ENCODE measurements at places on chromosomes 2 and 18. TPM values are rescaled to one million over a fixed set of nuclear protein-coding genes. Genes with fewer than 3 reads are reported as not detected.

The ANKRD30BL gene
- not detected for total RNA-seq

The UXS1 gene
- total RNA-seq: 36.7 TPM

The SLC16A14 gene
- 3.1 TPM for total RNA-seq

The IL36G gene
- not detected for total RNA-seq

The TMEM198 gene
- 3.3 TPM for total RNA-seq

GRCh38 chr2:195543902-195544894 is 112.8 kb upstream of the SLC39A10 start:
- peaks cover 29% of the 10 kb centered on the region for H3K36me3 ChIP-seq
- peaks cover 83% of the 10 kb centered on the region for H3K4me1 ChIP-seq
- DNase-seq: no peak
- H3K4me3 ChIP-seq: peak overlapping the region; percentile 32

- peak overlapping the region; percentile 38 for H3K27ac ChIP-seq
- H3K27me3 ChIP-seq: peaks cover 4% of the 10 kb centered on the region
- H3K4me1 ChIP-seq: peaks cover 6% of the 10 kb centered on the region
Measured at GRCh38 chr2:212815453-212815852, 276.9 kb upstream of the ERBB4 start.

DNA sequence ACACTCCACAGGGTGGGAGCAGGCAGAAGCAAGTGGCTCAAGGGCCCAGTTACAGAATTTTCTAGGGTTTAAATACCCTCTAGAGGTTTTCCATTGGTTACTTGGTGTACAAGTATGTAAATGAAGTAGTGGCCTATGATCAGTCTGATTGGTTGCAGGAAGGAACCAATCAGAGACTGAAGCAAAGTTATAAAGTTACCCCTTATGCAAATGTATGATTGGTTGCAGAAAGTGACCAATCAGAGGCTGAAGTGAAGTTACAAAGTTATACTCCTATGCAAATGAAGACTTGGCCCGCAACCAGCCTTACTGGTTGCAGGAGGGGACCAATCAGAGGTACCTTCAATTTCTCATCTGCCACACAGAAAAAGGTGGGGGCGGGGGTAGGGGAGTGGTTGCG is 154.6 kb downstream of the INO80D start:
- DNase-seq: no peak
- no peaks in the 10 kb centered on the region for H3K36me3 ChIP-seq
- H3K27me3 ChIP-seq: peaks cover 28% of the 10 kb centered on the region
- no peak overlapping the region for H3K27ac ChIP-seq
- H3K4me1 ChIP-seq: peaks cover 2% of the 10 kb centered on the region

DNA sequence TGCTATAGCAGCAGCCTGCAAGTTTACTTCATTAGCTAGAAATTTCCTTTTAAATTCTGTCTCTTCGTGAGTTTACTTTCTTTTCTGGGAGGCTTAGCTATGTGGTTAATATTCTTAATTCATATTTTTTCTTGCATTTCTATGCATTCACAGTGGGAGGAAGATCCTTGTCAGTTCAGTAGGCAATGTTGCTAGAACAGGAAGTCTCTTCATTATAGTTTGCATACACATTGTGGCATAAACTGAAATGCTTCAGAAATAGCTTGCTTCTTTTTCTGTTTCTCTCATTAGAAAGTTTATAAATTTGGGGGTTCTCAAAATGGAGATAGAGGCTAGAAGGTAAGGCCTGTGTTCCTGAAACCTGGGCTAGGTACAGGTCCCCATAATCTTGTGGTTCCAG is 8.1 kb upstream of the ARHGAP15 start:
- peaks cover 4% of the 10 kb centered on the region for H3K36me3 ChIP-seq
- no peak overlapping the region for H3K27ac ChIP-seq
- H3K4me1 ChIP-seq: peaks cover 18% of the 10 kb centered on the region
- DNase-seq: no peak
- H3K27me3 ChIP-seq: no peaks in the 10 kb centered on the region

- H3K4me3 ChIP-seq: no peak overlapping the region
- H3K4me1 ChIP-seq: no peaks in the 10 kb centered on the region
- DNase-seq: no peak
Measured at GRCh38 chr18:9413576-9413975, 61.7 kb upstream of the RALBP1 start.

DNA sequence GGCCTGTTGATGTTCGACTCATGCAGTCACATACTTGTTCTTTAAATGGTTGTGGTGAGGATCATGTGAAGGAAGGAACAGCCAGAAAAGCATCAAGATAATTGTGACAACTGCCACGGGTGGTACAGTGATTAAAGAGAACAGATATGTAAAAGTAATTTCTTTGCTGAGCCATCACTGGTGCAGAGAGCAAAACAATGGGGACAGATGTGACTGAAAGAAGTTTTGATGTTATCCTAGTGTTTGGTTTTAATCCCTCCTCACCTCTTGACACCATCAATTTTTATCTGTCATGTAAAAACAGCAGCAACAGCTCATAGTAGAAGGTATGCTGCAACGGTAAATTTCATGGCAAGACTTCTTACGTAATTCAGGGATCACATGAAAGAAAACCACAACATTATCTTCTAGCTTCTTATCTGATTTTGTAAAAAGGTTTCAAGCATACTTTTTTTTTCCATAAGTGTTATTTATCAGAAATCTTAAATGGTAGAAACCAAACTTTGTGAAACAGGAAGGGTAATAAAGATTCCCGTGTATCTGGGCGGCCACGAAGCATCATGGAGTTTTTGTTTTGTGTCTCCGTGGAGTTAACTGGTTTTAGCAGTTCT is 65.2 kb downstream of the PLCL1 start:
- peaks cover 51% of the 10 kb centered on the region for H3K4me1 ChIP-seq
- peak overlapping the region; percentile 70 for H3K27ac ChIP-seq
- peak overlapping the region; percentile 61 for H3K4me3 ChIP-seq
- no peaks in the 10 kb centered on the region for H3K36me3 ChIP-seq

DNA sequence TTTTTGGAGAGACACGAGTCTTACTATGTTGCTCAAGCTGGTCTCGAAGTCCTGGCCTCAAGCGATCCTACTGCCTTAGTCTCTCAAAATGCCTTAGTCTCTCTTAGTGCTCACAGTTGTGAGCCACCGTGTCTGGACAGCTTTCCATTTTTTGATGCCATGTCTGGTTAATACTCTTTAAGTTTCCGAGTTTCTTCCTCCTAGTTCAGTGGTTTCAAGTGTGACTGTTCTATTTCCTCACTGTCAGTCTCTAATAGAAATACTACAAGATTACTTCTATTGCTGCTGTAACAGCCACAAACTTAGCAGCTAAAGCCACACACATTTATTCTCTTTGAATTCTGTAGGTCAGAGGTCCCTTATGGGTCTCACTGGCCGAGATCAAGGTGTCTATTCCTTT is 125.1 kb upstream of the MGAT5 start:
- no peak overlapping the region for H3K27ac ChIP-seq
- peaks cover 20% of the 10 kb centered on the region for H3K27me3 ChIP-seq
- no peak for DNase-seq
- peaks cover 8% of the 10 kb centered on the region for H3K36me3 ChIP-seq

DNA sequence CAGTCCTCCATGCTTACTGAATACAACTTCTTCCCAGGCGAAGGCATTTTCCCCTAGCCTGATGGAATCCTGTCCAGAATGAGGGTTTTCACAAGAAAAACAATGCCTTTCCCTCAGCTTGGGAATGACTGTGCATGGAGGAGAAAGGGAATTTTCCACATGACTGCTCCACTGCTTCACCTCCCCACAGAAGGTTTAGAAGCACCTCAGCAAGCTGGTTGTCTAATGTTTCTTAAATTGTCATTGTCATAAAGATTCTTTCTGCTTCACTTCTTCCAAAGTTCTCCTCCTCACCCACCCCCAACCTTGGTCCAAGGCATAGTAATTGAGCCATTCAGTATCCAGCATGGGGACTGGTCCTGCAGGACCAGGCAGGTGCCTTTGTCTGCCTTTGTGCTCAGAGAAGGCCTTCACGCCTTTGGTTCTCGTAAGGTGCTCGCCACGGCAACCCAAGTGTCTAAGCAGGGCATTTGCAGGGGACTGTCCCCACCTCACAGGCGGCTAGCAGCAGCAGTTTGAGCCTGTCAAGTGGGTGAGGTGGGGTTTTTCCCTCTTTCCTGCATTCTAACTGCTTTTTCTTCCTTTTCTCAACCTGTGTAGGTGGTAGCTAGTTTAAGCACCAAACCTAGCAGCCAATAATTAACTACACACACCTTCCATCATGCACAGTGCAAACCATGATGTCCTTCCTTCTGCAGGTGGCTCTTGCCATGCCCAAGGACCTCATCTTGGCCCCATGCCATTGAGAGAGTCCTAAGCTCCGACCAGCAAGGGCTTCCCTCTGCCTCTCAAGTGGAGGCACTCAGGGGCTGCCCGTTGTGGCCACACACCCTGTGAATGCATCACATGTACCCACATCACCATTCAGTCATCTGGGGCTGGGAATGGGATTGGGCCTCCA is 65.7 kb upstream of the BCL2L11 start:
- H3K27ac ChIP-seq: peak overlapping the region; percentile 80
- H3K36me3 ChIP-seq: no peaks in the 10 kb centered on the region
- no peak for DNase-seq
- H3K4me3 ChIP-seq: no peak overlapping the region
- H3K4me1 ChIP-seq: peaks cover 41% of the 10 kb centered on the region

DNA sequence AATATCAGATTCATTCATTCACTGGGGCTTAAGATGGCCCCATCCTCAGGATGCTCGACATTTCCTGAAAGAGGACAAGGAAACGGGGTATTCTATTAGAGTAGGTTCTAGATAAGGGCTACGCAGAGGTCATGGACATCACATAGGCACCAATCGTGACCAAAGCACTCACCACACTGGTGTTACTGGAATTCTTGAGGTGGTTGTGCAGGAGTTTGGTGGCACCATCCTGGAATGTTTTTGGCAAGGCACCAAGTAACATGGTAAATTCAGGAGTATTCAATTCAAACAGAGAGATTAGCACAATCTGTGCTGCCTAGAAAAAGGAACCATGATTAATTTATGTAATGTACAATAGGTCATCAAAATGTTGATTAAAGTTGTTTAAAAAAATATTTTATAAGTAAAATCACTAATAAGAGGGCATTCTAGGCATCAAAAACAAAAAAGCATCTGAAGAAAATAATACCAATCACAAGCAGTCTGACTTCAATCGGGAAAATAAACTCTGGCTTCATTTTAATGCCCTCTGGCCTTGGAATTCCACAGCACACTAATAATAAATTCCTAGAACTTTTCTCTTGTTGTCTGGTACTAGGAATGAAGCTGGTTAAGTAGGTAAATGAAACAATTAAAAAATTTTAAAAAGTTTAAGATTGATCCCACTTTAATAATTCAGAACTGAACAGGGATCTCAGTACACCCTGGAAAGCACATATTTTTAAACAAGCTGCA is 102.8 kb upstream of the TFCP2L1 start:
- peaks cover 22% of the 10 kb centered on the region for H3K36me3 ChIP-seq
- no peak overlapping the region for H3K4me3 ChIP-seq
- DNase-seq: no peak
- H3K4me1 ChIP-seq: no peaks in the 10 kb centered on the region
- H3K27me3 ChIP-seq: no peaks in the 10 kb centered on the region
- H3K27ac ChIP-seq: no peak overlapping the region

DNA sequence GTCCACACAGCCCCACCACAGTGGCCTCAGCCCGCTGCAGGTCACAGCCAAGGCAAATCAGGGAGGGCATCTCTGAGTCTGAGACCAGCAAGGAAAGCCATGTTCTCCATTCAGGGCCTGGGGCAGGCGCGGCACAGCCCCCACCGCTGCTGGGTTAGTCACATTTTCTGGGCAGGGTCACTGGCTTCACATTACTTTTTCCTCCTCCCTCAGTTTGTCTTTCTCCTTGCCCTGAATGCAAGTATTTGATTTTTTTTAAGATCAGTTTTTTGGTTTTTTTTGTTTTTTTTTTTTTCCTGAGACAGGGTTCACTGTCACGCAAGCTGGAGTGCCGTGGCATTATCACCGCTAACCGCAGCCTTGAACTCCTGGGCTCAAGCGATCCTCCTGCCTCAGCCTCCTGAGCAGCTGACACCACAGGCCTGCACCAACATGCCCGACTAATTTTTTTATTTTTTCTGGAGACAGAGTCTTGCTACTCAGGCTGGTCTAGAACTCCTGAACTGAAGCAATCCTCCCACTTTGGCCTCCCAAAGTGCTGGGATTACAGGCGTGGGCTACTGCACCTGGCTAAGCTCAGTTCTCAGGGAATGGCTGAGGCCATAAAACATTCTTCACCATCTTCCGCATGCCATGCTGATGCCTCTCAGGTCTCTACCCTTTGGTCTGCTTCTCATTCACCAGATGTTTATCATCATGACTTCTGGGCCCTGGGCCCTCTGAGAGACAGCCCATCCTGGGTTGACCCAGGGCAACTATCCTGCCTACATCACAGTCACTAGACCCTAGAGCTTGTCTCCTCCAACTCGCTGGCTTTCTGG is 628 bp upstream of the CAPG start:
- peak overlapping the region; percentile 41 for H3K27ac ChIP-seq
- H3K36me3 ChIP-seq: peaks cover 9% of the 10 kb centered on the region
- peaks cover 60% of the 10 kb centered on the region for H3K4me1 ChIP-seq
- peaks cover 7% of the 10 kb centered on the region for H3K27me3 ChIP-seq
- DNase-seq: no peak

DNA sequence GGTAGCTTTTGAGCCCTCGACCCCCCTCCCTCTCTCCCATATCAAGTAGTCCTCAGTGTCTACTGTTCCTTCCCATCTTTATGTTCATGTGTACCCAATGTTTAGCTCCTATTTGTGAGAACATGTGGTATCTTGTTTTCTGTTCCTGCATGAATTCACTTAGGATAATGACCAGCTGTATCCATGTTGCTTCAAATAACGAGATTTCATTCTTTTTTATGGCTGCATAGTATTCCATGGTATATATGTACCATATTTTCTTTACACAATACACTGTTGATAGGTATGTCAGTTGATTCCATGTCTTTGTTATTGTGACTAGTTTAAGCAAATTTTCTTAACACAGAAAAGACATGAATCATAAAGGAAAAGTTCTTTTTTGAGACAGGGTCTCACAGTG is 16.5 kb upstream of the NDUFV2 start:
- peak overlapping the region; percentile 58 for H3K27ac ChIP-seq
- no peak overlapping the region for H3K4me3 ChIP-seq
- H3K4me1 ChIP-seq: peaks cover 65% of the 10 kb centered on the region
- H3K27me3 ChIP-seq: no peaks in the 10 kb centered on the region

GRCh38 chr2:8822218-8822617 is 15.2 kb downstream of the KIDINS220 start:
- H3K4me1 ChIP-seq: no peaks in the 10 kb centered on the region
- H3K4me3 ChIP-seq: no peak overlapping the region
- no peaks in the 10 kb centered on the region for H3K27me3 ChIP-seq
- peaks cover 11% of the 10 kb centered on the region for H3K36me3 ChIP-seq

- peaks cover 23% of the 10 kb centered on the region for H3K4me1 ChIP-seq
- H3K27me3 ChIP-seq: peaks cover 6% of the 10 kb centered on the region
- DNase-seq: no peak
- no peak overlapping the region for H3K4me3 ChIP-seq
- H3K27ac ChIP-seq: no peak overlapping the region
Measured at GRCh38 chr2:204051476-204051875, 114.9 kb downstream of the ICOS start.

- H3K4me1 ChIP-seq: no peaks in the 10 kb centered on the region
- peaks cover 4% of the 10 kb centered on the region for H3K27me3 ChIP-seq
- no peak for DNase-seq
- H3K36me3 ChIP-seq: no peaks in the 10 kb centered on the region
Measured at GRCh38 chr18:26429535-26430226, 118.7 kb downstream of the KCTD1 start.
